ENCODE measurements at places on chromosomes 6 and 20.

- DNase-seq = no peak
Measured at GRCh38 chr6:19772891-19773290, 64.3 kb upstream of the ID4 start.

DNA sequence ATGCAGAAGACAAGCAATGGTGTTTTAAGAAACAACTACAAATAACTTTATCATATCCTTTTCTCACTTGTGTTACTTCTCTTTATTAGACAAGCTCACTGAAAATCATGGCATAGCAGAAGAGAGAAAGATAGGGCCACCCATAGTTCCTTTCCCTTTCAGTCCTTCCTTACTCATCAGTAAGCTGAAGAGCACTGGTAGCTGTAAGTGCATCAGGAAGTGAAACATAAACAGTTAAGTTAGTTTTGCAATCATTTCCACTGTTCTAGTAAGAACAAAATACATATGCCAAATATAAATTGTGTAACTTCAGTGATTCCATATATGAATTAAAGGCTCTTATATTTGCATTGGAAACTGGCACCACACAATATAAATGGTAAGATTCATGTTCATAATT lies 220.1 kb downstream of the HACE1 start:
- DNase-seq = no peak

GRCh38 chr6:156175971-156176421 lies 601.2 kb upstream of the ARID1B start:
- DNase-seq = no peak

DNA sequence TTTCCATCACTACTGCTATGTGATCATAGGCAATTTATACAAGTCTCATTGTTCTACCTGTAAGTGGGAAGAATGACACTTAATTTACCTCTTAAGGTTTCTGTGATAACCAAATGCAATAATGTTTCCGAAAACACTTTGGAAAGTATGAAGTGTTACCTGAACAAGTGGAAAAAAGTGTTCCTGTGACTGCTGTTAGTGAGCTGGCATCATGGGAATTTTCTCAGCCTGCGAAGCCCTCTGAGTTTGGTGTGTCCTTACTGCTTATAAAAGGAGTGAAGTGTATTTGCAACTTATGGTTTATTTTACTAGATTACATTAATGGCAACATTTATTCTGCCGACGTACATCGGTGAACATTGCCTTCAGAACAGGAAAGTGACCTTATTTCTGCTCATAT lies 133.0 kb downstream of the AKAP7 start:
- no peak for DNase-seq

DNA sequence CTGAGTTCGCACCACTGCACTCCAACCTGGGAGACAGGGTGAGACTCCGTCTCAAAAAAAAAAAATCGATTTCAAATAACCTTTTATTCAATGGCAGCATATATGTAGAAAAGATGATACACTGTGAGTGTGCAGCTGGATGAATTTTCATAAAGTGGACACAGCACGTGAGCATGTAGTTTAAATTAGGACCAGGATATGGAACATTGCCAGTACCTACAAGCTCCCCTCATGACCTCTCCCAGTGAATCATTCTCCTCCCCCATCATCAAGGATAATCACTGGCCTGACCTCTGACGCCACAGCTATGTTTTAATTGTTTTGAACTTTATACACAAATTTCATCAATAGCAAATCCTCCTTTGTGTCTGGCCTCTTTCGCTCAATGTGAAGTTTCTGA lies 53.8 kb upstream of the HDAC2 start:
- no peak for DNase-seq

- no peak for DNase-seq
Measured at GRCh38 chr6:128018821-128019220, 118.0 kb upstream of the THEMIS start.

DNA sequence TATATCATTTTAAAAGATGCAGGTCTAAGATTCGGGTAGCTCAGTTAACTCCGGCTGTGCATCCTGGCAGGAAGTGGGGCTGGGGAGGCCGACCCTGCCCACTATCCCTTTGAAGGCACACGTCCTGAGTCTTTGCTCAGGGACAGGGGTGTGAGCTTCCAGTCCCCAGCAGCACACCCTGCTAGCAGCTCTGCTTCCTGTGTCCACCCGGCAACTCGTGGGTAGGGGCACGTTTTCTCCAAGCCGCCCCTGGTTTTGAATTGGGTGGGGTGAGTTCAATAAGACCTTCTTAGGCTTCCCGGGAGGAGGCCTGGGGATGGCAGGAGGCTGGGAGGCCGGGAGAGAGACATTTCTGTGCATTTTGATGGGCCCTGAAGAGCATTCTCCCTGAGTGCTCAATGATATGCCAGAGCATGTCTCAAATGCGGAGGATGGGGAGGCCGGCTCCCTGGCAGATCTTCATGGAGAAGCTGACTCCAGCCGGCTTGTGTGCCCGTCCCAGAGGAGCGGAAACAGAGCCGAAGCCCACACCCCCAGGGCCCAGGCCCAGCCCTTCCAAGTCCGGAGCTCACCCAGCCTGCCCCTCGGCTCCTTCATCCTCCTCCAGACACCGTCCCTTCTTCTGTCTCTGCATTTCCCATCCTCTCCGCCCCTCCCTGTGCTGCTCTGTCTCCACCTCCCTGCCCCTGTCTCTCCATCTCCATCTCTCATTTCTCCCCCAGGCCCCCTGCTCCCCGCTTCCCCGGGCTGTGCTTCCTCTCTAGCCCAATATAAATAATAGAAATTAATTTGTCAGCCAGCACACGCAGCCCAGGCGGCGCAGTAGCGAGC lies 36.3 kb upstream of the ZFAND3 start:
- no peak for DNase-seq

GRCh38 chr20:23225407-23226060 lies 125.1 kb upstream of the NXT1 start:
- DNase-seq = no peak
